ENCODE measurements at places on chromosomes 12 and 14.

DNA sequence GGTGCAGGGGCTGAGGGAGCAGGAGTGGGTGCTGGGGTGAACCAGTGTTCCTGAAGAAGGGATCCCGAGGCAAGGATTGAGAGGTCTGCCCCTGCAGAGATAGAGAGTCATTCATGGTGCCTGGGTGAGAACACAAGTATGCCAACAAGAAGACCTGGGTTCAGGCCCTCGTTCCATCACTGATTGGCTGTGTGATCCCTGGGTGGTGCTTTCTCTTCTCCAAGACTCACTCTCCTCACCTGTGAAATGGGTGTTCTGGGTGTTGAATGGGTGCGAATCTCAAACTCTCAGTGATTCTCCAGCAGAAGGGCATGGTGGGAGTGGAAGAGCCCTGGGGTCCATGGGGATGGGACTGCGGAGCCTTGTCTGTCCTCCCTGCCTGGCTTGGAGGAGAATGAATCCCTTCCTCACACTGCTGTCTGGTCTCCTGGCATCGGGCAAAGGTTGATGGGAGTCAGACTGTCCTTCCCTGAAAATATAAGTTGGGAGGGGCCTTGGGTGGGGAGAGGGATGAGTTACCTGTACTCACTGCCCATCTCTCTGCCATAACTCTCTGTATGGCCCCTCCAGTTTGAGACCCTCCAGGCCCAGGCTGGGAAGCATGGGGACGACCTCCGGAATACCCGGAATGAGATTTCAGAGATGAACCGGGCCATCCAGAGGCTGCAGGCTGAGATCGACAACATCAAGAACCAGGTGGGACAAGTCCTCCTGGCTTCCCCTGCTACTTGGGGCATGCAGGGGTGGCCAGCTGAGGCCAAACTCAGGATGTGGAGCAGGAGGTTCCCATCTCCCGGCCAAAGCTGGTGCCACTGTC, 9.6 kb downstream of the KRT7 start:
- no peak for DNase-seq

- no peak for DNase-seq
Observed at GRCh38 chr14:104773505-104774452, 20.8 kb downstream of the SIVA1 start.

DNA sequence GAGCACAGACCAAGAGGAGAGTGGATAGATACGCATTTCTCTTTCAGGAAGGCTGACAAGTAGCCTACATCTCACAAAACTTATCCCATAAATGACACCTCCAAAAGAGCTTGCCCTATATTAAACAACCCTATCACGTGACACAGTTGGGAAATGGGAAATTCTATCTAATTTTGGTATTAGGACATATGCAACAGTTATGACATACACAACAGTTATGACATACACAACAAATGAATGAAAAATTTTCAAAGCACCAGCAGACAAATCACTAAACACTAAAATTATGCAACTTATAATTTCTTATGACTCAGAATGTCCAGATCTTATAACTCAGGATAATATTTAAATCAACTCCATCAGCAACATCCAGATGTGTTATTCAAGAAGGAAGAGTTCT, 54.1 kb downstream of the DUSP16 start:
- DNase-seq, result no peak

DNA sequence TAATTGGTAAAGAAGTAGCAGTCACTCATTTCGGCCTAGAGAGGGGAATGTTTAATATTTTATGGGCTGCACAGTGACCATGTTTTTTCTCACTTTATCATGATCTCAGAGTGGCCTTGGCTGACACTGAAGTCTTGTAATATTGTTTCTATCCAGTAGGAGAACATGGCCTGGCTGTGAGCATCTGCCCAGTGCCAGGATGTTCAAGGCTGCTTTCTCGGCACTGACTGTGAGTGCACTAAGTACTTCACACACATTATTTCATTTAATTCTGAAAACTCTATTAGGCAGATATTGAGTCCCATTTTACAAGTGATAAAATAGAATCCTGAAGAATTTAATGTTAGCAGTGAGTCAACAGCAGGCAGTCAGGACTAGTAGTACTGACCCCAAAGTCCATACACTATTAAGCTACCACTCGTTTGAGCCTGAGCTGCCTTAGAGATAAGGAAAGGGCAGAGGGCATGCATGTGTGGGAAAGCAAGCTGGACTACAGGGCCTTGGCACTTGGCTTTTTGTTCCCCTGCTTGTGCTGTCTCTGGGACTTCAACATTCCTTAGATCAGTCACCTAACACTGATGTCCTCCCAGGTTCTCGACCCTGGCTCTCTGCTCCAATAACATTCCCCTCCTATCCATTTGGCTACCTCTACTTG, 42.2 kb upstream of the APPL2 start:
- DNase-seq, result no peak

GRCh38 chr12:52581481-52581880, 7.8 kb upstream of the KRT74 start:
- peak; percentile 19 for DNase-seq

- DNase-seq, result no peak
Observed at GRCh38 chr14:29738950-29739349, 188.7 kb downstream of the PRKD1 start.

GRCh38 chr14:93923626-93924025, 3.5 kb upstream of the FAM181A start:
- DNase-seq, result no peak

GRCh38 chr14:74840603-74841030, 35.3 kb downstream of the PROX2 start:
- no peak for DNase-seq
